Activated CD4-positive, alpha-beta T cell treated with anti-CD3 and anti-CD28 coated beads for 1 hour (primary cell): ENCODE measurements at places on chromosomes 7 and 10.

DNA sequence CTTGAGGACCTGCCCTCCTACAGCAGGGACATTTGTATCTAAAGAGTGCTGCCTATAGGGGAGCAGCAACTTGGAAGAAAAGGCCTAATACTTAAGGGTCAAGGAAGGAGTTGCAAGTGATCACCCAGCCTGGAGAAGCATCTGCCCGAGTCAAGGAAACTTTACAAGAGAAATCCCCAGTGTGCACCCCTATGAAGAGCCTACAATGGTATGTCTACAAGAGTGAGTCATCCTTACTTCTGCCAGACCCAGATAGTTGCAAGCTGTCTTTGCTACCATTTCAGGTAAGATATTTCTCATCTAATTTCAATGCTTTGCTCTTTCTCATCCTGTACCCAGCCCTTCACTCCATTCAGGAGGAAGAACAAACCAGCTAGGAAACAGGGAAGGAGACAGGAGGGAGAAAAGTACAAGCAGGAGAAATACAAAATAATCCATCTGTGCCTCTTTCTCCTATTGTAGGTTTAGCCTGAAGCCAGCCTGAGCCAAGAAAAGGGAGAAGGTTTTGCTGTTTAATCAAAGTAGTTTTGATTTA lies 34.4 kb upstream of the AGR3 start:
- no peak for DNase-seq

- DNase-seq, result no peak
Observed at GRCh38 chr7:79909176-79909575, 225.5 kb upstream of the GNAI1 start.

DNA sequence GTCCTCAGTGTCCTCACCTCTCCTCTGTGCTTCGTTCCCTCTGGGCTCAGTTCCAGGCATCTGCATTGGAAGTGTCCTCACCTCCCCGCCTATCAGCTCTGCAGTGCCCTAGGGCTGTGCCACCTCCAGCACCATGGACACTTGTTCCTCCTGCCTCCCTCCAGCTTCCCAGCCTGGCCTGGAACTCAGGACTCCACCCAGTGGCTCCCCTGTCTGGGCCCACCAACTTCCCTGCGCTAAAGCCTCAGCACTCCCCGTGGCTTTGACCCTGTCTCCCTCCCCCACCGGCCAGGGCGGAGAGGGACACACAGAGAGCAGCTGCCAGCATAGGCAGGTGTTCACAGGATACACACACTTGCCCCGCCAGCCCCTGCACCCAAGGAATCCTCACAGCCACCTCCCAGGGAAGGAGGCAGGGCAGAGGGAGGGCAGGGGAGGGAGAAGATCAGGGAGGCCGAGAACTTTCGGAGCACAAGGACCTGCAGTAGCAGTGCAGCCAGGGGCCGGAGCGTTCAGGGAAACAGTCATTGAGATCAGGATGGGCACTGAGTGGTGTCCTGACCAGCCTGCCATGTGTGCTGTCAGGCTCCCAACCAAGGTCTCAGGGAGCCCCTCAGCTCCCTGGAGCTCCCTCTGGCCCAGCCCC lies 31.3 kb downstream of the ANXA8 start:
- DNase-seq, result no peak

DNA sequence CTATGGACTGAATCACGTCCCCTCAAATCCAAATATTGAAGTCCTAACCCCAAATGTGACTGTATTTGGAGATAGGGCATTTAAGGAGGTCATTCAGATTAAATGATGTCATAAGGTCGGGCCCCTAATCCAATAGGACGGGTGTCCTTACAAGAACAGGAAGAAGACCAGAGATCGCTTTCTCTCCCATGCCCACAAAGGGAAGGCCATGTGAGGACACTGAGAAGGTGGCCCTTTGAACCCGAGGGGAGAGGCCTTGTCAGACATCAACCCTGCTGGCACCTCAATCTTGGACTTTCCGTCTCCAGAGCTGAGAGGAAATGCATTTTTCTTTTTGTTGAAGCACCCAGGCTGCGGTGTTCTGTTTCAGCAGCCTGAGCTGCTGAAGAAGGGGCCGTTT lies 72.3 kb upstream of the KLF6 start:
- no peak for DNase-seq

DNA sequence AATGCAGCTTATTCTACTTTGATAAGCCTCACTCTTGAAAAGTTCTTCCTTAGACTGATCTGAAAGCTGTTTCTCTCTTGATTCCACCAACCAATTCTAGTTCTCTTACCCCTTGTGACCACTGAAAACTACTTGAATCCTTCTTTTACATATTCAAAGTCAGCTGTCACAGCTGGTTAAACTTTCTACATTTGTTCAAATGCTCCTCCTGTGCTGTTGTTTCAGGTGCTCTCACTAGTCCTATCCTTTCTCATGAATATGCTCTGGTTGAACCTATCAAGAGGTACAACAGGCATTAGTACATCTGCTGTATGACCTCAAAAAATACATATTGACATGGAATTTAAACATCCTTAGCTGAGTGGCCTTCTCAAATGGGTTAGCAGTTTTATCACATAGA lies 91.5 kb downstream of the MYO3A start:
- no peak for DNase-seq
